SHP77 treated with DMSO at 0.1 percent for 48 hours (cell line): ENCODE measurements at places on chromosomes 16 and 17.

DNA sequence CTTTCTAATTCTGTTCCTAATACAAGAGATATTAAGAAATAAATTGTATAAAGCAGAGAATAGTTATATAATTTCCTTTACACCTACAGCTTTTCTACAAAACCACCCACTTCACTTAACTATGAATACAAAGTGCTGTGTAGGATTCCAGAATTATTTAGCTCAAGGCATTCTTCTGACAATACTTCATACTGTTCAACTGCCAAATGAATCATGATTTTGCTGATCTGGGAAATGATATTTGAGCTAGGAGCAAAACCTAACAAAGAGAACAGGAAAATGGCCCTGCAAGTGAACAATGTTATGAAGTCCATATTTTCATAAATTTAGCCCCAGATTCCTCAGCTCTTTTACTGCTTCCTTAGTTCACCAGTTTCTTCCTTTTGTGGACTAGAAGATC is 12.9 kb downstream of the BBS2 start:
- no peak for DNase-seq

- DNase-seq: no peak
Observed at GRCh38 chr17:3754458-3755334, 31.0 kb downstream of the HASPIN start.

- DNase-seq: no peak
Observed at GRCh38 chr17:73546770-73547536, 97.3 kb downstream of the SDK2 start.

DNA sequence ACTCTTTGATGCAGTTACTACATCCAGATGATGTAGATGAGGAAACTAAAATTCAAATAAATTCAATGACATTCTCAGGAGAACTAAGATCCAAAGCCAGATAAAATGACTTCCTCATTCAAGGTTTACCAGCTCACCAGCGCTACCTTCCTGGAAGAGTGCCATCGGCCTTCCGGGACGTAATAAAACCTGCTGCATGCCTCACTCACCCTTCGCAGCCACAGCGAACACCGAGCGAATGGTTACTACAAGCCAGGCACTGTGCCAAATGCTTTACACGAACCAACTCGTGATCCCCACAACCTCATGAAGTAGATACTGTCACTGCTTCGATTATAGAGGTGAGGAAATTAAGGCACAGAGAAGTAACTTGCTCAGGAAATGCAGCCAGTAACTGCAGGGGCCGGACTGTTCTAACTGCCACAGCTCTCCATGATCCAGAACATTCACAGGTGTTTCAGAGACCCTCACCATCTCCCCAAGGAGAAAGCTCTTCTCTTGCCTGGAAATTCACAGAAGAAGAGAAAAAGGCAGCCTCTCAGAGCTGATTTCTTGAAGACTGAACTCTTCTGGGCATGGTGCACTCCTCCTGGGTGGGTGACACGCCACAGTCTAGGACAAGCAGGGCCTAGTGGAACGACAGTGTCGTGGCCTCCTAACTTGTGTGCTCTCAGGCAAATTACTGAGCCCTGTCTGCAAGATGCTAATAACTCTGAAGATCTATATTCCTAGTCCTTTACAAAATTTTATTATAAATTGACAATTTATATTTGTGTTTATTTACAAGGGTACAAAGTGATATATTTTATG is 46.8 kb downstream of the HIC1 start:
- peak; percentile 81 for DNase-seq

GRCh38 chr16:28304214-28304613 is 11.9 kb downstream of the SBK1 start:
- DNase-seq: no peak

DNA sequence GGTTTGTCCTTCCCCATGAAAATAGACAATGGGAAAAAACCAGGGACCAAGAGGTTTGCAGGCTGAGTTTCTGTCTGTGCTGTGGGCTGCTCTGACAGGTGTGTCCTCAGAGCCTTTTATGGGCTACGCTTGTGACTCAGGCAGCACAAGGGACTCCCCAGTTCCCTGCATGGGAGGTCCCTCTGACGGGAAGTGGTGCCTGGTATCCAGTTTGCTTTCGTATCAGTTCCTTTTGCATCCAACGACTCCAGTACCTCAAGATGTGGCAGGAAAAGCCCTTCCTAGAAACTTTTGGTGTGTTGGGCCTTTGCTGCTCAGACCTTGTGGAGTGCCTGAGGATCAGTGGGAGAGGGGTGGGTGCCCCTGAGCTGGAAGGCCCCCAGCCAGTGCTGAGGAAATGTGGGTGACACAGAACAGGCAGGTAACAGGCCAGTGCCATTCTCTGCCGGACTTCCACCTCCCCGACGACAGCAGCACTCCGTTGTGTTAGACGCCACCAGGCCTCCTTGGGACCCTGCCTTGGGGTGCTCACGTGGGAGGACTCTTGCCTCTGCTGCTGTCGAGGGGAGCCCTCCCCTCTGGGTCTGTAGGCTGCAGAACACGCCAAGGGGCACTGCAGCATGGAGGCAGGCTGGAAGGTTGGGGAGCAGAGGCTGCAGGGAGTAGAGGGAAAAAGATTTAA is 38.4 kb upstream of the IRF8 start:
- no peak for DNase-seq

DNA sequence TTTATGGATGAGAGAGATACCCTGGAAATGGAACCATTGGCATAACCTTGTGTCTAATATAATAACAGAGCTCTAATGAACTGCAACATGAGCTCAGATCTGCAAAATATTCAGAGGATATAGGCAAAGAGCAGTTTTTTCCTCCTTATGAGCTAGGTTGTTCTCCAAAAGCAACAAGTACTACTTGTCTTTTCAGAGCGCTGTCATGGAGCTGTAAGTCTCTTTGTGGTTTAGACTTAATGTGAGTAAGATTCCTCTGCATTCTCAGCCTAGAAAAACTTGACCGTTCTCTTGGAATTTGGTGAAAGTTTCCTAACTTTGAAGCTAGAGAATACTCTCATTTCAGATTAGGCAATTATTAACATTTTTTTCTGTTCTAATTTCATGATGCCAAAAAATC is 85.2 kb downstream of the FTO start:
- DNase-seq: no peak

DNA sequence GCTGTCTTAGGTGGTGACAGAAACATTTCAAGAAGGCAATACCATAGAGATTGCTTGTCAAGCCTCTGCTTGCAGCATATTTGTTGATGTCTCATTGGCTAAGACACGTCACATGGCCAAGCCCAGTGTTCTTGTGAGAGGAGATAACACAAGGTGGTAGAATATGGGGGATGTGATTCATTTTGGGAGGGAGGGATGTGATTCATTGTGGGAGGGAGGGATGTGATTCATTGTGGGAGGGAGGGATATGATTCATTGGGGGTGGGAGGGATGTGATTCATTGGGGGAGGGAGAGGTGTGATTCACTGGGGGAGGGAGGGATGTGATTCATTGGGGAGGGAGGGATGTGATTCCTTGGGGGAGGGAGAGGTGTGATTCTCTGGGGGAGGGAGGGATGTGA is 470.5 kb upstream of the SALL1 start:
- DNase-seq: no peak

DNA sequence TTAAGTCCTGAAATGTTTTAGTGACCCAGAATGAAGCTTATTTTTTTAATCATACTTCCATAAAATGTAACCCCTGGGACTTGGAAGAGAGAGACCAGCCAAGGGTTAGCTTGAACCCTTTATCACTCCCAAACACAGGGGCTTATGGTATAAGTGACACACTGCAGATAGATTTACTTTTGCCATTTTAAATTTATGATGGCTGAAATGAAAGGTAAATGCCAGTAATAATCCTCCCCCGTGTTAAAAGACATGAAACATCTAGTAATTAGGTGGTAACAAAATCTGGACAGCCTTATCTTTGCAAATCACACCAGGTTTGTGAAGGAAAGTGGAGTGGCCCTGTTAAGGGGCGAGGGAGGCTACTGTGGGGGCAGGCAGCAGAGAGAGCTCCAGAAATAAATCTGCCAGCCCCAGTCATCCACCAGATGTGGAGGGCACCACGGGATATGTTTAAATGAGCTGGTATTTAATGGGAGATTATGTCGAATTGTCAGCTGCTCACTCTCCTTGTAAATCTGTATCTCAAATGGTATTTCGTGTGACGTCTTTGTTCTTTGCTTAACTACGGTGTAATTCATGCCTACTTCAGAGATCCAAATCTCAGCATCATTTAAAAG is 326.5 kb downstream of the WWOX start:
- no peak for DNase-seq

- no peak for DNase-seq
Observed at GRCh38 chr16:6576606-6577005, 756.0 kb upstream of the RBFOX1 start.

DNA sequence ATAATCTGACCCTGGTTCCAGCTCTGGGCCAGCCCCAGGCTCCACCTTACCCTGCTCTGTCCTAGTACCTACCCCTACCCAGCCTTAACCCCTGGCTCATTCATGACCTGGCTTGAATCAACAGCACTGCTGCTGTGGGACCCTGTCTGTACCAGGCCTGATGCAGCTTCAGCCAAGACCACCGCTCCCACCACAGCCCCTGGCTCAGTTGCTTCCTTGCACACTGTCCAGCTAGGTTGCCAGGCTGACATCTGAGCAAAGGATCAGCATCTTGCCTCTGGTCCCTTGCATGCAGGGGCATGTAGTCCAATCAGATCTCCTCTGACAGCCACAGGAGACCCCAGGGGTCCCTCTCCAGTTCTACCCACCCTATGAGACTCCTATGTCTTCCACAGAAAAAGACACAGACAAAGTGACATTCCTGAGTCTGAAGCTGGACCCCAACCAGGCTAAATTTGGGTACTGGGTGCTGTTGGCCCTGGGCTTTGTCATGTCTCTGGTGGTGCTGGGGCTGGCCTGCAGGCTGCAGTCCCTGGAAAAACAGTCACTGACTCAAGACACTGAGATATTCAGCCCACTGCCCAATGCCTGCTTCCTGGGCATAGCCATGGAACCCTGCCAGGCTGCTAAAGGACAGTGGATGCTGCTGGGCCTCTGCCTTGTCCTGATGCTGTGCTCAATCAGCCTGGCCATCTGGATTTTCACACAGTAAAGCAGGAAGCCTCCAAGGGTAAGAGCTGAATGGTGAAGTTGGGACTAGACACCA is 3.9 kb upstream of the KCNH6 start:
- DNase-seq: no peak

GRCh38 chr17:29903471-29903870 is 26.6 kb downstream of the SSH2 start:
- DNase-seq: no peak

DNA sequence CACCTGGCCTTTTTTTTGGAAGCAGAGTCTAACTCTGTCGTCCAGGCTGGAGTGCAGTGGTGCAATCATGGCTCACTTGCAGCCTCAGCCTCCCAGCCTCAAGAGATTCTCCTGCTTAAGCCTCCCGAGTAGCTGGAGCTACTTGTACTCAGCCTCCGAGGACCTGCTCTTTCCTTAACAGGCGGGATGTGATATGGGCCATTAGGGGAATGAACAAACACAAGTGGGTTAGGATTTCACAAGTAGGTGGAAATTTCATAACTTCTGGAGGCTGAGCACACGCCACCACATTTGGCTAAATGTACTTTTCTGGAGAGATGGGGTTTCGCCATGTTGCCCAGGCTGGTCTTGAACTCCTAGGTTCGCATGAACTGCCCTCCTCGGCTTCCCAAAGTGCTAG is 4.1 kb downstream of the PAM16 start:
- DNase-seq: no peak

DNA sequence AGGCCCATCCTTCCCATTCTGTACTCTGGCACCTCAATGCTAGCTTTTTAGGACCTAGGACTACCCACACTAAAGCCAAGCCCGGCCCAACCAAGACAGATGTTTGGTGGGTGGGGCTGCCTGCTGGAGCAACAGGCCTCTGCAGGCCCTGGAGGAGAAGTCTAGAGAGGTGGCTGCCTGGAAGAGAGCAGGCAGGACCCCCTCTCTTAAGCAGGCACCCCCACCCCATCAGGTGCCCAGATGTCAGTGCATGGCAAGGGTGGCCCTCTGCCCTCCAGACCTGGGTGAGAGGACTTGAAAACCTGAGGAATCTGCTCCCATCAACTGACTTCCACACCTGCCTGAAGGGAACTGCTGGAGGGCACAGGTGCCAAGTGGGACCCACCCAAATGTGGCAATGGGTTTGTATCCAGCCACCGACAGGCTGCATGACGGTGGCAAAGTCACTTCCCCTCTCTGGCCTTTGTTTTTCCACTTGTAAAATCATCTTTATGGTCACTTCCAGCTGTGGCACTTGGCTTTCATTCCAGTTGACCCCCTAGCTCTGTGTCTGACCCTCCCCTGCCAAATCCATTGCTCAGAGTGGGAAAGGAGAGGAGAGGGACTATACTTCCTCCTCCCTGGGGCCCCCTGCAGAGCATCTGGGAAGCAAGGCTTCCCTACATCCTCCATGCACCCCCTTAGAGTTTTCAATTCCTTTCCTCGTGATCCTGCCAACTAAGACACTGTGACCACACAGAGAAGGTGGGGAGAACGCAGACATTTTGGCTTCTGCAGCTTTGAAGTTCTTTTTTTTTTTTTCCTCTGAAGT is 1.7 kb upstream of the STAT5A start:
- no peak for DNase-seq

DNA sequence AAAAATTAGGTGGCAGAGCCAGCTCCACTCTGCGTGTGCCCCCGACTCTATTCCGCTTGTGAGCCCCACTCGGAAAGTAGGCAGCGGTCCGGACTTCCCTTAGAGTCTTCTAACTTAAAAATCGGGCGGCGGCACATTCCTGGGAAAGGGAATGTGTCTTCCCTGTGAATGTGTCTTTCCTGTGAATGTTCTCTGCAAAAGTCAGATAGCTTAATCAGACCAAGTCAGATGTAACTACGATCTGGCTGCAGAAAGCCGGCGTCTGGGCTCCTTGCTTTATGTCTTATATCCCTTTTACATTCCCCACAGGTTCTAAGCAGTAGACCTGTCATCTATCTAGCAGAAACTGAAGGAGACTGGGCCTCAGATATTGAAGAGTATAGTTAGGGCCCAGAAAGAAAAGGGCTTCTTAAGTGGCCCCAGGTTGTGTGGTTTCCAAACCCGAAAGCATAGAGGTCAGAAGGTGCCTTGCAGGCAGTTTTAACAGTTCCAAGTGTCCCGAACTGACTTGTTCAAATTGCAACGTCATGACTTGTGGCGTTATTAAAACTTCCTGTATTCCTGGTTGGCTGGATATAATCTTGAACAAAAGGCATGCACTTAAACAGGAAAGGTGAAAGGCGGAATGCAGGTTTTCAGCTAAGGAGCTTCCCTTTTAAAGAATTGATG is 601 bp downstream of the PHKB start:
- DNase-seq: no peak

- DNase-seq: no peak
Observed at GRCh38 chr16:12898551-12898950, 2.8 kb upstream of the SHISA9 start.

GRCh38 chr17:69743091-69743490 is 328.6 kb downstream of the MAP2K6 start:
- DNase-seq: no peak
